ENCODE measurements at places on chromosomes 5 and 9. TPM values are rescaled to one million over a fixed set of nuclear protein-coding genes. Genes with fewer than 3 reads are reported as not detected.
A peak's percentile ranks its signal among the peaks of the same experiment; 100 is the strongest.

NMUR2 gene
- not detected for total RNA-seq

DNA sequence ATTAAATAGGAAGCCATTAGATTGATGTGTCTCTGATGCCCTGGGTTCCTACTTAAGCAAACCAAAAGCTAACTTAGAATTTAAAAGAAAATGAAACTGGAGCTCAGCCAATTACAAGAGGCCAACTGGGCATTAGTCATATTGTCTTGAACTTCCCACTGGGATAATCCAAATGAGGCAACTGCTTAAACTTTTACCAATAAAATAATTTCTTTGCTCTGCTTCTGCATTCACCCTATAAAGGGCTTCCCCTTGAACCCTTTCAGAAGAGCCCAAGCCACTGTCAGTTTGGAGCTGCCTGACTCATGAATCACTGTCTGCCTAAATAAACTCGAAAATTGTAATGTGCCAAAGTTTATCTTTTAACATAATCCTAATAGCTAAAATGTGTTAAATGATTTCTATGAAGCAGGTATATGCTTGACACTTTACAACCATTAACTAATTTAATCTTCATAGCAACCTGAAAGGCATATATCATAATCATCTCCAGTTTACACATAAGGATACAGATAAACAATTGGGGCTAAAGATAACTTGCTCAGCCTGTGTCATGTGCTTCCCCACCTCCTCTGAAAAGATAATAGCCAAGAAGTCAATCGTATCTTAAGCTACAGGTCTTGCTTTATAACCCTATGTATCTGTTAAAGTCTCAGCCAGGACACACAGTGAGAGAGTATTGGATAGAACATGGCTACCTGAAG, 11.5 kb downstream of the GPR150 start:
- H3K36me3 ChIP-seq, result peaks cover 22% of the 10 kb centered on the region
- peak overlapping the region; percentile 91 for H3K27ac ChIP-seq
- peaks cover 16% of the 10 kb centered on the region for H3K4me1 ChIP-seq
- no peak overlapping the region for H3K4me3 ChIP-seq

DNA sequence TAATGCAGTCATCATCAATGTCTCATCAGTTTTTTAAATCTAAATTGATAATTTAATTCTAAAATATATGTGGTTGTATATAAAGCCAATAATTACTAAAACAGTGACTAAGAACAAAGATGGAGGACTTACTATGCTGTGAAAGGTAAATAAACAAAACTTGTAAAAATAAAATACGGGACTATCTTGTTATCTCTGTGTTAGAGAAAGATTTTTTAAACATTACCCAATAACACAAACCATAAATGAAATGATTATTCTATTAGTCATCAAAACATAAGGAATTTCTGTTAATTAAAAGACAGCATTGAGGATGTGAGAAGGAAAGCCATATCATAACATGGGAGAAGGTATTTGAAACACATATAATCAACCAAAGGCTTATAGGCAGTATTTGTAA, 226.2 kb upstream of the SMC2 start:
- H3K4me3 ChIP-seq, result no peak overlapping the region
- H3K4me1 ChIP-seq, result no peaks in the 10 kb centered on the region
- H3K27ac ChIP-seq, result no peak overlapping the region
- H3K36me3 ChIP-seq, result no peaks in the 10 kb centered on the region

- H3K36me3 ChIP-seq, result peaks cover 39% of the 10 kb centered on the region
- no peaks in the 10 kb centered on the region for H3K27me3 ChIP-seq
- H3K4me3 ChIP-seq, result no peak overlapping the region
- no peak for DNase-seq
Measured at GRCh38 chr9:127550751-127551150, 61.3 kb upstream of the STXBP1 start.

SOX30 gene
- total RNA-seq, result 0.11 TPM

- no peak for DNase-seq
- peaks cover 21% of the 10 kb centered on the region for H3K27me3 ChIP-seq
- H3K36me3 ChIP-seq, result no peaks in the 10 kb centered on the region
- H3K4me1 ChIP-seq, result no peaks in the 10 kb centered on the region
- no peak overlapping the region for H3K27ac ChIP-seq
- no peak overlapping the region for H3K4me3 ChIP-seq
Measured at GRCh38 chr9:99650187-99650874, 171.4 kb upstream of the NR4A3 start.

Measured in activated CD8-positive, alpha-beta T cell treated with anti-CD3 and anti-CD28 coated beads, Interleukin-2, amount 10 ng/mL, durations not matched to agents 7 days and 5 days (primary cell).